Activated CD4-positive, alpha-beta T cell treated with anti-CD3 and anti-CD28 coated beads, Interleukin-2, amount 50 U/mL, for 4 hours (primary cell): ENCODE measurements at places on chromosomes 16 and 17.

DNA sequence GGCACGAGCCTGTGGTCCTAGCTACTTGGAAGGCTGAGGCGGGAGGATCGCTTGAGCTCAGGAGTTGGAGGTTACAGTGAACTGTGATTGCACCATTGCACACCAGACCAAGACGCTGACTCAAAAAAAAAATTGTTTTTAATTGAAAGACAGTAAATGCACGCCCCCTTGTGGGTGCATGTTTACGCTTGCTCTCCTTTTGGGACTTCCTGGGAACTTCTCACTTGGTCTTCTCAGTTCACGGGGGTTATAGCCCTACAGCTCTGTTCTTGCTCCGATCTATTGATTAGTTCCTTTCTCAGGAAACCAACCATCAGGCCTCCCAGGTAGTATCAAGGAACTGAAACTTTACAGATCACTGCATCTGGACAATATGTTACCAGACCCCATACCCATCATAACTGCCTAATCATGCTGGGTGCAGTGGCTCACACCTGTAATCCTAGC, 14.2 kb upstream of the RIPOR1 start:
- DNase-seq, result peak; percentile 80

- no peak for DNase-seq
Observed at GRCh38 chr16:991345-991744, 9.8 kb downstream of the SOX8 start.

DNA sequence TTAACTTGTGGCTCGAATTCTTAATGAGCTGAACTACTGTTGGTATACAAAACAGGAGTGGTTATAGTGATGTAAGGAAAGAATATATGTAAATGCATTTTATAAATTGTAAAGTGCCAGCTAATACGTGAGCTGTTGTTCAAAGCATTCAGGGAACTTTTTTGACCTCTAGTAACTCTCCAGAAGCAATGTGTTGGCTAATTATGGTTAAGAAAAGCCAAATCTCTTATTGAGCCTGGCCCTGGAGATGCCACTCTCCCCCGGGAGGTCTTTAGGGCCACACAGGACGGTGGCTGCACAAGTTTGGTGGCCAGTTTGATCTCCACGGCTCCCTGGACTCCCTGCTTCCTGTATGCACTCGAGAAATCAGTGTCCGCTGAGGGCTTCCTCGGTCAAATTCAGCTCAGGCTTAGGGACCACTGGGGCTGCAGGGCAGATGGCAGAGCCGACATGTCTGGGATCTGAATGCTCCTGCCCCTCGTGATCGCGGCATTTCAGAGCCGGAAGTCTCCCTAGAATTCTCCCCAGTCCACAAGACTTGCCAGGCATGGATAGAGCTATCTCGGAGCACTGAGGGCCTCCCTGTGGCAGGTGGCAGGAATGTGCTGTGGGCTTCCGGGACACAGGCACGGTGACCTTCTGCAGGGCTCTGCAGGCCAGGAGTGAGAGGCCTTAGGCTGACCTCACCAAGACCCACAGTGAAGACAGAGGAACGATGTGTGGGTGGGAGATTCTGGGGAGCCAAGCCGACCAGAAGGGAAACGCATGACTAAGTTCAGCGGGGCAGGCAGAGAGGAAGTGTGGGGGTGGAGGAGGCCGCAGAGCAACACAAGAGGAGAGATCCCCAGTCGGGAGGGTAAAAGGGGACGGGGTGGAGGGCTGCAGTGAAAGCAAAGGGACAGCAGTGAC, 18.6 kb upstream of the PITPNM3 start:
- DNase-seq, result peak; percentile 17

GRCh38 chr16:67860589-67861398, 12.1 kb upstream of the EDC4 start:
- DNase-seq, result no peak

DNA sequence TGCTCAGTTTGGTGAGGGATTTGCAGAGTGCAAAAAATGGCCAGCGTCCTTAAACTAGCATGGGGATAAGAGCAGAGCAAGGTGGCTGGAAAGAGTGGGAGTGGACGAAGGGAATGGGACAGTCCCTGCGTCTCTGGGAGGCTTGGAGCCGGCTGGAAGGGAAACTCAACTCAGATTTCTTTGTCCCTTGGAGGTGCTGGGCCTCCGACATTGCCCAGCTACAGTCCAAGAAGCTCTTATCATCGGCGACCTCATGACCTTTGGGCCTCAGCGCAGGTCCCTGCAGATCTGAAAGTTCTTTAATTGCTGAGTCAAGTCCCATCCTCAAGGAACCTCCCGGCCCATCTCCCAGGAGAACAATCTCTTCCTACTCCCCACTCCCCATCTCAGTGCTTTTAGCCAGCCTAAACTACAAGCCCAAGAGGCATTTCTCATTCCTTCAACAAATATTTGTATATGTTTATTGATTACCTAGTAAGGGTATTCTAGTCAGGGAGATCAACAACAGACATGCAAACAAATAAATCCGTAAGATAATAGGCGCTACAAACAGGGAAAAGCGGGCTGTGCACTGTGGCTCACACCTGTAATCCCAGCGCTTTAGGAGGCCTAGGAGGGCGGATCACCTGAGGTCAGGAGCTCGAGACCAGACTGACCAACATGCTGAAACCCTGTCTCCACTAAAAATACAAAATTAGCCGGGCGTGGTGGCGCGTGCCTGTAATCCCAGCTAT, 985 bp upstream of the TMEM107 start:
- no peak for DNase-seq

GRCh38 chr17:72763981-72764380, 328.5 kb downstream of the SLC39A11 start:
- DNase-seq, result no peak

DNA sequence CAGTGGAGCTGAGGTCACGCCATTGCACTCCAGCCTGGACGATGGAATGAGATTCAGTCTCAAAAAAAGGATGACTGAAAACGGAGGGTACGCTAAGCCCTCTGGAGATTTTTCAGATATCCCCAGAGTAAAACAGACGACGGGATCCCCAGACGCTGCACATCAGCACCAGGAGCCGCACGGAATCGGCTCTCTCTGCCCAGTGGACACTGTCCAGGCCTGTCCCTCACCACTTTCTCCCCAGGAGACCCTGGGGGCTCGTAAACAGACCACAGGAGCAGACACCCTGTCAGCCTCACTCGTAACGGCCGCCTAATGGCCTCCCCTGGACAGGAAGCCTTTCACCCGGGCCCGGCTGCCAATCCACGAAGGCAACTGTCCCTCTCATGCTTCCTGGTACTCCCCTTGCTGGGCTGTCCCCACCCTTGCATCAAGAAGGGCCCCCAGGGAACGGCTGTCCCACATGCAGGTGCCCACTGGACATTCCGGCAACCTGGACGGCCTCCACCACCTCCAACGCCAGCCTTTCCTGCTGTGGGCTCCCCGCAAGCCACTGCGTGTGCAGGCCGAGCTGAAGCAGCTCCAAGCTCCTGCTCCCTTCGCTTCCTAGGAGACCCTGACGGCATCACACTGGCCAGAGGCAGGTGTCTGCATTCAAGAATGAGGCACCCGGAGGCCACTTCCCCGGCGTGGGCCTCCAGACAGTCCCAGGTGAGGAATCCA, 74.3 kb downstream of the TIMM22 start:
- no peak for DNase-seq

DNA sequence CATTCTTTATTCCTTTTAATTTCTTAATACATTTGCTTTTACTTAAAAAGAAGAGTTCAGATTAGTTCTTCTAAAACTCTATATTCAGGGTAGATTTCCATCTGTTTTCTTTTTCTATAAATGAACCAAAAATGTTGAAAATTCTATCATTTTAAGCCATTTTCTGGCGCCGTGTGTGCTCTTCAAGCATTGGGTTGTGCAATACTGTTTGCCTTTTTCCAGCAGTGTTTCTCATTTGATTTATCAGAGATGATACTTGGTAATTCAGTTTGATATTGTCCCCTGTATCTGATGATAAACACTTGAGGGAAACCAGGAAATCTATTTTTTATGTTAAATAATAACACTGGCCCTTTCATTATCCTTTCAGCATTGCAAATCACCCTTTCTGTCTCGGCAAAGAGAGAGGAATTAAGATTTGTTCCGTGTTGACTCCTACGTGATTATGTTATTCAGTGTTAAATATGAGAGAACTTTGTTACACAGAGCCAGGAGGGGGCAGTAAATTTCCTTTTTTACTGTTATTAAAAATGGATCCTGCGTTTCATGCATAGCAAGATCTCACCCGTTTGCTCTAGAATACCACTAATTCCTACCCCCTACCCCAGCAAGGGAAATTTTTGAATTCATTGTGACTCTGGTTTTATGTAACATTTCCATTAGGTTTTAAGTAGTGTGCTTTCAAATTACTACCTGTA, 606.9 kb upstream of the RBFOX1 start:
- DNase-seq, result no peak

DNA sequence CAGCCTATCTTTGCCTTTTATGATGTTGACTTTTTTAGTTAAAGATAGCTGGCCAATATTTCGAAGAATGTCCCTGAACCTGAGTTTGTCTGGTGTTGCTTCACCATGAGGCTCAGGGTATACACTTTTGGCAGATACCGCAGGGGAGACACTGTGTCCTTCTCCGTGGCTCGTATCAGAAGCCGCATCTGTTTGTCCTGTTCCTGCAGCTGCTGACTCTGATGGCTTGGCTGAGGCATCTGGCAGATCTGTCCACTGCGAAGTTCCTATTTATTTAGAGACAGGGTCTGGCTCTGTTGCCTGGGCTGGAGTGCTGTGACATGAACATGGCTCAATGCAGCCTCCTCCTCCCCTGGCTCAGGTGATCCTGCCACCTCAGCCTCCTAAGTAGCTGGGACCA, 93.5 kb downstream of the CRISPLD2 start:
- DNase-seq, result no peak

- DNase-seq, result no peak
Observed at GRCh38 chr17:4504188-4504587, 5.5 kb downstream of the SPNS2 start.

- peak; percentile 80 for DNase-seq
Observed at GRCh38 chr16:30660424-30661261, 2.4 kb downstream of the FBRS start.

- DNase-seq, result no peak
Observed at GRCh38 chr17:55436224-55437158, 14.9 kb upstream of the MMD start.

DNA sequence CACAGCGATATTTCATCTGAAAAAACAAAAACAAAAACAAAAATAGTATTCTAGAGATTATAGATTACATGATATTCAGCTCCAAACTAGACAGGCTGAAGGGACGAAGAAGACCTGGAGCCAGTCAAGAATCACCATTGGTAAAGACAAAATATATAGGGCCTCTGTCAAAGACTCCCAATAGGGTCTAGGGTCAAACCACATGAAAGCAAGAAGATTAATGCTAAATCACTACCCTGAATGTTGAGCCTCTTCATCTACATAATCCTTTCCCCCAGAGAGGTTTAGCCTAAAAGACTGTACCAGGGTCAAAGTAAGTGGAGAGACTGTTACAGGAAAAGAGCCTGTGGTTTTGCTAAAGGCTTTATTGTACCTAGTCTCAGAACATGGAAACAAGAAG, 10.8 kb upstream of the NME1 start:
- DNase-seq, result no peak

GRCh38 chr17:45579529-45580495, 89.3 kb upstream of the PLEKHM1 start:
- DNase-seq, result no peak

DNA sequence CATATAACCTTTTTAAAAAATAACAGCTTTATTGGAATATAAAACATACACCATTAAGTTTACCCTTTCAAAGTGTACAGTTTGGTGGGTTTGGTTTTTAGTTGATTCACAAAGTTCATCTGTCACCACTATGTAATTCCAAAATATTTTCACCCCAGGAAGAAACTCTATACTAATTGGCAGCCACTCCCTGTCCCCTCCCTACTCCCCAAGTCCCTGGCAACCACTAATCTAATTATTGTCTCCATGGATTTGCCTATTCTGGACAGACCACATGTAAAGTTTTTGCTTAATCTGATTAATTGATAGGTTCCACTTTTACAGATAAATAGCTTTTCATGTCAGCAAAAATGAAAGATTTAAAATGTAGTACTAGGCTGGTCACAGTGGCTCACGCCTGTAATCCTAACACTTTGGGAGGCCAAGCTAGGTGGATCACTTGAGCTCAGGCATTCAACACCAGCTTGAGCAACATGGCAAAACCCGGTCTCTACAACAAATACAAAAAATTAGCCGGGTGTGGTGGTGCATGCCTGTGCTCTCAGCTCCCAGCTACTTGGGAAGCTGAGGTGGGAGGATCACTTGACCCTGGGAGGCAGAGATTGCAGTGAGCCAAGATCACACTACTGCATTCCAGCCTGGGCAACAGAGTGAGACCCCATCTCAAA, 25.0 kb upstream of the MAPK3 start:
- no peak for DNase-seq

DNA sequence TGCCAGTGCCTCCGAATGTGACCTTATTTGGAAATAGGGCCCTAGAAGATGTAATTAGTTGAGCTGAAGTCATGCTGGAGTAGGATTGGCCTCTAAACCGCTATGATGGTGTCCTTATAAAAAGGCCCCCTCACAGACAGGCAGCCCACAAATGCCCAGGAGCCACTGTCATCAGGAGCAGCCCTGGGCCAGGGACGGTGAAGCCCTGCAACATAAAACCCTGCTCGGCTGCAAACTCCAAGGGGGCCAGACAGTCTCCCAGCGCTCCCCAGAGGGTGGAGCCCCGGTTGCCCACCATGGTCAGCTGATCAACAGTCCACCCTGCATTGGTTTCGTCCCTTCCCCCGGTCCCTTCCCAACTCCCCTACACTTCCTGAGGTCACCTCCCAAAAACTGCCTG, 351.7 kb downstream of the FOXL1 start:
- no peak for DNase-seq

DNA sequence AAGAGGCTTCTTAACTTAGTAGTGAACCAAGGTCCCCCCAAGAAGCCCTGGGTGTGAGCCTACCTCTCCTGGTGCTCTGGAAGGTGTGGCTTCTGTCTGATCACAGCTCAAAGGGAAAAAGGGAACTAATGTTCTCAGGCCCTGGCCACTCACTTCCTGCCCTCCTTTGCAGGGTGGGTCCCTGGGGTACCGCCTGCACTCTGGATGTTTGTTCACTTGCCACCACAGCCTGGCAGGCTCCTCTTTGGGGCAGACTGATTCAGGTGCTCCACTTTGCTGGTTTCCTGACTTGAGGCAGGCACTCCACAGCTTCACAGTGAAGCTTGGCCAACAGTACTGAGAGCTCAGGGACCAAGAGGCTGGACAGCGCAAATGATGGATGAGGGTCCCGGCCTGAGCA, 5.9 kb upstream of the MYO15A start:
- DNase-seq, result no peak

DNA sequence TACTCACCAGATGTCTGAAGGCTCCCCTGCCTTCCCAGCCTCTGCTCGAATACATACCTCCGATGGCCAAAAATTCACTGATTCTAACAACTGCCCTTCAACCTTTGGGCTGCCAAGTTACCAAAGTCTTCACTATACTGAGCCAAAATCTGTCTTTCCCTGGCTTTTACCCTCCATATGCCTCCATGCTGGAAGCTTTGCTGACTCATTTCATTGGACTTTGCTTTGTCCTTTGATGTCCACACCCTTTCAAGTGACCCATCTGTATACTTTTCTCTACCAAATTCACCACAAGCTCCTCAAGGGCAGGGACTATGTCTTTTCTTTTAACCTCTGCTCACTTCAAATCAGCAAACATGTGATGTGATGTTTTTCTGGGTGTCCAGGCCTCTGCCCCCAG, 21.0 kb upstream of the MTMR4 start:
- DNase-seq, result no peak
